NCI-H187 treated with DMSO at 0.1 percent for 48 hours (cell line): ENCODE measurements at places on chromosomes 2 and 18.

- DNase-seq, result peak; percentile 97
Observed at GRCh38 chr2:28717339-28717758, 34.3 kb upstream of the PPP1CB start.

DNA sequence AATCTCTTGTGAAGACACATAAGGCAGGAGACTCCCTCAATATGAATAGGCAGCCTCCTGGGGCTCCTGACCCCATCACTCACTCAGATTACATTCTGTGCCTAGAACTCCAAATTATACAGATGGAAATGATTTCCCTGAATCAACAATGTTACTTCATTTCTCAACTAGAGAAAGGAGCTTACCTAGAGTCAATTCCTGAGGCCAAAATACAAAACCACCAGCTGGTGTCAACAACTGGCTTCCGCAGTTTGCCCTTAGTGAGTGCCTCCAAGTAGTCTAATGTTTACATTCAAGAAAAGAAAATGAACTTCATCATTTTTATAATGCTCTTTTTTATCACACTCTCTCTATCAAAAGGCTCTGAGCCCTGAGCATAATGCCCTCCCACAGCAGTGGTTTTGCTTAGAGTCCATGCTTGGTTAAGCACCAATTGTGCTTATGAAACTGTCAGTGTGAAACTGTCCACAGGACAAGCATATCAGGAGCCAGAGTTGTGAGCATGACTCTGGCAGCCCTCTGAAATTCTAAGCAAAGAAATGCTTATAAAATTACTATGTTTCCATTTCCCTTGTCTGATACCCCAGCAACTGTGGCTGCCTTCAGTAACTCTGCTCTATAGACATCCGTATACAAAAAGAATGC is 305.7 kb upstream of the PKDCC start:
- no peak for DNase-seq

- no peak for DNase-seq
Observed at GRCh38 chr2:105231232-105231619, 10.3 kb upstream of the GPR45 start.

DNA sequence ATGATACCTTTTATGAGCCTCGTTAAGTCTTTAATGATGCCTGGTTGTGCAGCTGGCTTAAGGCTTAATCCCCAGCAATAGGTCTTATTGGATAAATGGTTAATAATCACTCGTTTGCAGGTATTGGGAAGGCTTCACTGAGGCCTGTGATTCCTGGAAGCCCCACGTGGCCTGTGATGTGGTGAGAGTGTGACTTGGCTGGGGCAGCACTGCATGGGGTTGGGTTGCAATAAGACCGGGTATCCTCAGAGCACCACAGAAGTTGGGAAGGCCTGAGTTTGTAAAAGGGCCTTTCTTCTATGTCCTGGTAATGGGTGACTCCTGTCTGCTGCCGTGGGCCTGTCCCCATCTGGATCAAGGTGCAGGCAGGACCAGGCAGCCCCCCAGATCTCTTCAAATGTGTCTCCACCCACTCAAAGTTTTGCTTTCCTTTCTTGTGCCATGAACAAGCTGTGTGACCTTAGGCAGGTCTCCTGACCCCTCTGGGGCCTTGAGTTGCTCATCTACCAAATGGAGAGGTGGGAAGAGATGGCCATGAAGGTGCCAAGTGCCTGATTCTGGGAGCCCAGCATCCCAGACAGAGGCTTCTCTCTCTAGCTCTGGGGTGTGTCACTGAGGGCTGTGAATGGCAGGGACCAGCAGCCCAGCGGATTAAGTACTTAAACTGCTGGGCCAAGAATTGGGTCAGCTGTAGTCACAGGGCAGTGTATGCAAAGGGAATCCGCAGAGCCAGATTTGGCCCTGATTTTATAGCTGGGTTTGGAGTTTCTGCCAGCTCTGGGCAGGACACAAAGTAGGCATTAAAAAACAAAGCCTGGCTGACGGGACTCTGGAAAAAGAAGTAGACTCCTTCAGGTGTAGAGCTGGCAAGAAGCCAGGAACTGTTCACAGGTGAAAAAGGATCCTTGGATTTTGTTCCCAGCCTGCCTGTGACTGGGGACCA is 24.4 kb downstream of the LBH start:
- no peak for DNase-seq

- DNase-seq, result no peak
Observed at GRCh38 chr2:191840921-191841320, 6.0 kb downstream of the CAVIN2 start.

GRCh38 chr2:213227458-213227857 is 56.8 kb upstream of the SPAG16 start:
- DNase-seq, result no peak

DNA sequence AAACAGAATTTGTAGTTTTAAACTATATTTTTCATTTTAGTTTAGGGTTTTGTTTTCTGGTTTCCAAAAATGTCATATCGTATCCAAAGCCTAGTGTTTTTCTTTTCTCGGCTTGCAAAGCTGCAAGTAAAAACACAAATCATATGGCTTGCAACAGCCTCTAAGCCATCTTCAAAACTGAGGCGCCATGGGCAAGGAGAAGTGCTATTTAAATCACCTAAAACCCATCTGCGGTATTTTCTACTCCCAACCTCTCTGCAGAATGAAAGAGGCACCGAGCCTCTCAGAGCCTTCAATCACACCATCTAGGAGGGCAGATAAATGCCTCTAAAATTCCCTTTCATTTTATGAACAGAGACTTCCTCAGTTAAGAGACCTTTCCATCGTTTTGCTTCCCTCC is 25.2 kb downstream of the FECH start:
- DNase-seq, result no peak

DNA sequence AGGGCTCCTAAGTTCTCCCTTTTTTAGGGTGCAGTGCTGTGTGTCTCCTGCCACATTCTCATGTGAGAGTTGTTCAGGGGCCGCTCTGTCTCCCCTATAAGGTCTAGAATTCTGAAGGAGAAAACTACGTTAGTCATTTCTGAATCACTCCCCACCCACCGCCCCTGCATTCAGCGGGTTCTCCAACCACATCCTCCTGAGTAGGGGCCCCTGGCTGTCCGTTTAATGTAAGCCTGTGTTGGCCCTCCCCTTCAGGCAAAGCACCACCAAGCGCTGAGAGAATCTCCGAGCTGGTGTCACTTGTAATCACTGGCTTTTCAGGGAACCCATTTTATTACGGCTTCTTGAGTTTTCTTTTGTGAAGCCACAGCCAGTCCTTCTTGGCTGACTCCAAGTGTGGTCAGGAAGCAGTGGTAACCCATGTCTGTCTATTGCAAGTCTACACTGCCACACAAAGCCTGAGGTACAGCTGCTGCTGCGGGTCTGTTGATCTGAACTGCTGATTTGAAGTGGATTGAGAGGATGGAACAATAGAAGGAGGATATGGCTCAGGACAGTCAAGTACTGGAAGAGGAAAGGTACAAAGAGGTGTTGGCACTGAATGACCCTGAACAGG is 16.9 kb downstream of the LCT start:
- peak; percentile 4 for DNase-seq

DNA sequence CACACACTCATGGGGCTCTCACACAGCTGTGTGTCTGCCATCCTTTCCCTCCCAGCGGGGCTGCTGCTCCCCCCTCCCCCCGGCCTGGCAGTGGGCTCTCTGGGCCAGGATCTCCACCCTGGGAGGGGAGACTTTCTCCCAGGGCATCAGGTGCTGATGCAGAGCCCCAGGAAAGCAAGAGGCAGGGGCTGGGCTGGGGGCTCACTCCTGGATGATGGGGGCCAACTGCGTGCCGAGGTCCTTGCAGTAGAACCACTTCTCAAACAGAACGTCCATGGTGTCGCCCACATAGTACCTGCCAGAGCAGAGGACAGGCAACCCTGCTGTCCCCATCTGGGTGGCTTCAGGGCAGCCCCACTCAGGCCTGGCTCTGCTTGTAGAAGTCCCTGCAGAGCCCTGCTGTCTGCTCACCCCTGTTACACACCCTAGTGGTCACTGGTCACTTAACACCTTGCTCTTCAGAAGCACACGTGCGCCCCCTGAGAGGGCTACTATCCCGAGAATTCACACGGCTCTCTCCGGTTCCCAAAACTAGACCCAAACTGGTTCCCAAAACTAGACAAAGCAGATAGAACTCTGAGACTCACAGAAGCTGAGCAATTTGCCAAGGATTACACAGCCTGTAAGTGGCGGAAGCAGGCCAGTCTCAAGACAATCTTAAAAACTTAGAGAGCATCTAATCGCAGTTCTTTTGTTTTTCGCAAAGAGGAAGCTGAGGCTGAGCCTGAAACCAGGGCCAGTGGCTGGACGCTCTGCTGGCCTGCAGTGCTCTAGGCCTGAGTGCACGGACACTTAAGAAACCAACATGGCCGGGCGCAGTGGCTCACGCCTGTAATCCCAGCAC is 6.6 kb upstream of the OXER1 start:
- DNase-seq, result no peak

GRCh38 chr2:181348107-181348837 is 108.9 kb upstream of the ITGA4 start:
- no peak for DNase-seq

- DNase-seq, result no peak
Observed at GRCh38 chr2:68689553-68690537, 44.8 kb upstream of the ARHGAP25 start.

DNA sequence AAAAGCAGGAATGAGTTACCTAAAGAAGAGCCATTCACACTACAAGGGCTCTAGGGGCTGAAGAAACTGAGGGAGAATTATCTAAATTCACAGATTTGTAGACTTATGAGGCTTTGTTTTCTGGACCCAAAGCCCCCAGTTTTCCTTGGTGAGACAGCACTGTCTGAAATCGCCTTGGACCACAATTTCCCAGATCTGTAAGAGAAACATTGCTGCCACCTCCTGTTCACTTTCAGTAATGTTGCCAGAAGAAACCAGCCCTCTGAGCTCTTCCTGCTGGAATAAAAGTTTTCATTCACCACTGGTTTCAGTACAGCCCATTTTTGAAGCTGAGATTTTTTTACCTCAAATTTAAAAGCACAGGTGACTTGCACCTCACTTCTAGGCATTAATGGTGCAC is 169.2 kb downstream of the CDH20 start:
- DNase-seq, result no peak

GRCh38 chr2:232103140-232103737 is 141.7 kb downstream of the DIS3L2 start:
- no peak for DNase-seq

GRCh38 chr2:174072069-174072468 is 106.9 kb upstream of the SP3 start:
- DNase-seq, result peak; percentile 4

- DNase-seq, result no peak
Observed at GRCh38 chr2:28403370-28403956, 10.8 kb downstream of the FOSL2 start.

- no peak for DNase-seq
Observed at GRCh38 chr2:85445316-85446295, 27.1 kb downstream of the SH2D6 start.

- DNase-seq, result no peak
Observed at GRCh38 chr2:221422516-221423209, 149.4 kb downstream of the EPHA4 start.

DNA sequence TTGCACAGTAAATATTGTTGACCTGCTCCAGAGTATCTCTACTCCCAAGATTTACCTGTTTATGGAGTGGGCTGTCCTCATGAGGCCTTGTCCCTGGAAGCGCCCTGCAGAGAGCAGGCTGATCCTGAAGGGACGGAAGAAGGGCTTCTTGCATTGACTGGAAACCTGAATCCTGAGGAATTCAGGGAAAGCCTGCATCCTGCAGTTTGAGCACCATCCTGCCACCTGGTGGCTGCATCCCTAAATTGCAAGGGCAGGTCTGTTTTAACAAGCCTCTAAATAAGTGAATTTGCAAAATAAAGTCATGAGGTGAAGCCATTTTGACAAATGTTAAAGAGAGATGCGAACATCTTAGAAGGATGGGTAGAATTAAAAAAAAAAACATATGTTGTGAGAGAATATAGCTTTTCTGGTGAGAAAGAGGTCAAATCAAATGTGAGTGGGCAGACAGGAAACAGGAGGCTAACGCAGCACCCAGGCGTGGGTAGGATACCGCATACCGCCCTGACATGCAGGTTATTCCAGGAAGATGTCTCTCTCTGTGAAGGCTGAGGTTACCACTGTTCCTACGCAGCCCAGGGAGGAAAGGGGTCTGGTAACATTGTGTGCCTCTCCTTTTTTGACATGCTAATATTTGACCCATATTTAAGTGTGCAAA is 754.9 kb downstream of the RNF144A start:
- no peak for DNase-seq

DNA sequence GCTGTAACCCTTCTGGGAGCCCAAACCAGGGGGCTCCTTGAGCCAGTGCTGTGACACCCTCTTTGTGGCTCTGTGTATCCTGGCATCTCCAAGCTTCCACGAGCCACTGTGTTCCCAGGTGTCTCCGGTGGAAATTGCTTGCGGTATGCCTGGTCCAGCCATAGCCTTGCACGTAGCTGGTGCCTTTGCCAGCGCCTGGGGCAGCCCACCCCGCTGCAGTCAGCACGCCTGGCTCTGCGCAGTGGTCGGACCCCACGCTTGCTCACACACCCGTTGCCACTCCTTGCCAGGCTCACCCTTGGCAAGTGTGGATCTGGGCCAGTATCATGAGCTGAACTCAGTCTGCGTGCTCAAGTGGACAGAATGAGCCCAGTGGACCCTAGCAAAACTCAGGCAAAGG is 152.3 kb downstream of the MBD5 start:
- DNase-seq, result no peak

- no peak for DNase-seq
Observed at GRCh38 chr18:70335892-70336726, 47.3 kb downstream of the SOCS6 start.

- DNase-seq, result no peak
Observed at GRCh38 chr2:95215018-95215612, 7.8 kb downstream of the ZNF892 start.

GRCh38 chr2:232492963-232493700 is 5.5 kb upstream of the ECEL1 start:
- no peak for DNase-seq

- no peak for DNase-seq
Observed at GRCh38 chr2:216283038-216283900, 89.0 kb downstream of the MARCHF4 start.

DNA sequence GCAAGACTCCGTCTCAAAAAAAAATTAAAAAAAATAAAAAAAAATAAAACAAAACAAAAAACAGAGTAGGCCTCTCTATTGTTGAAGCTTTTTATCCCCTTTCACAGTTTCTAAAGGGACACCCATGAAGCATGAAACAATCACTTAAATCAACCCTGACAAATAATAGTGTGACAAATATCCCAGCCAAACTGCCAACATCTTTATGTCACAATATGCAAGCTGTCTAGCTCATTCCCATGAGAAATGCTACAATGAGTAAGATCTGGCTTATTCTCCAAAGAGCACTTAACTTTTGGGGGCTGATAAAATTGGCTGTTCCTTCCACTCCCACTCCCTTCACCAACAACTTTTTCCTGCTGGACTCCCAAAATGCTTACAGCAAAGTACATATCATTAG is 21.7 kb upstream of the ABCA12 start:
- DNase-seq, result no peak

DNA sequence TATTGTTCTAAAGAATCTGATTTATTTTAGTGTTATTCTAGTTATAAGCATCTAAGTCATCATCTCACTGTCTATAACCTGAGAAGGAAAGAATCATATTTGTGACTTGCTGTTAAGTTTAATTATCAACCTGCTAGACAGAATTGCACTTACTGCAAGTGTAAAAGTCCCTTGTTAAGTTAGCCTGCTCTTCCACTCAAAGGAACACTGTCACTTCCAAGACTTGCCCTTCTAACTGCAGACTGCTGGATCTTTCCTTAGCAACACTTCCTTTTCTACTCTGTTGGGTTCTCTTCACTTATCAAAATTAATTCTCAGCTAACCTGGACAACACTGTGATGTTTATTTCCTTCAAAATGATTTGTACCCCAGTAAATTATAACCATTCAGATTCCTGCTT is 323.2 kb upstream of the TFPI start:
- DNase-seq, result no peak
